ENCODE measurements at places on chromosomes 11 and 22.

GRCh38 chr22:45828841-45829240 lies 148.1 kb downstream of the WNT7B start:
- H3K36me3 ChIP-seq = no peaks in the 10 kb centered on the region
- H3K27me3 ChIP-seq = no peaks in the 10 kb centered on the region
- no peak overlapping the region for H3K27ac ChIP-seq
- H3K4me3 ChIP-seq = no peak overlapping the region

DNA sequence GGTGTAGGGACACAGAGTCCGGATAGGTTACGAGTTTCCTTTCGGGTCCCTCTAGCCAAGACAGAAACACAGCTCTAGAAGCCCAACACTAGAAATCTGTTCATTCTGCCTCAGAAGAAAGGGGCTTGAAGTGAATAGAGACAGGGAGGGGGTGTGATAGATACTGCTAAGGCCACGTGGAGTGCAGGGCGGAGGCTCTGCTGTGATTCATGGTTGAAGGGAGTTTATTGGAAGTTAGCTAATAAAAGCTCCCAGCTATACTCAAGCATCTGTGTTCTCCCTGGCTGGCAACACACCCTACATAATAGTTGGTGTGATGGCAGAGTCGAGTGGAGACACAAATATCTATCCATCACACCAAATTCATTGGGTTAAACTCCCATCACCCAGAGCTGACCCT lies 337.4 kb downstream of the CADM1 start:
- no peak for DNase-seq
- H3K27ac ChIP-seq = no peak overlapping the region
- H3K4me3 ChIP-seq = no peak overlapping the region
- no peaks in the 10 kb centered on the region for H3K36me3 ChIP-seq
- no peaks in the 10 kb centered on the region for H3K27me3 ChIP-seq

GRCh38 chr11:61357233-61357893 lies 4.3 kb downstream of the CYB561A3 start:
- H3K4me1 ChIP-seq = no peaks in the 10 kb centered on the region
- no peak overlapping the region for H3K27ac ChIP-seq
- no peak overlapping the region for H3K4me3 ChIP-seq
- H3K36me3 ChIP-seq = peaks cover 16% of the 10 kb centered on the region
- DNase-seq = no peak
- H3K27me3 ChIP-seq = no peaks in the 10 kb centered on the region

DNA sequence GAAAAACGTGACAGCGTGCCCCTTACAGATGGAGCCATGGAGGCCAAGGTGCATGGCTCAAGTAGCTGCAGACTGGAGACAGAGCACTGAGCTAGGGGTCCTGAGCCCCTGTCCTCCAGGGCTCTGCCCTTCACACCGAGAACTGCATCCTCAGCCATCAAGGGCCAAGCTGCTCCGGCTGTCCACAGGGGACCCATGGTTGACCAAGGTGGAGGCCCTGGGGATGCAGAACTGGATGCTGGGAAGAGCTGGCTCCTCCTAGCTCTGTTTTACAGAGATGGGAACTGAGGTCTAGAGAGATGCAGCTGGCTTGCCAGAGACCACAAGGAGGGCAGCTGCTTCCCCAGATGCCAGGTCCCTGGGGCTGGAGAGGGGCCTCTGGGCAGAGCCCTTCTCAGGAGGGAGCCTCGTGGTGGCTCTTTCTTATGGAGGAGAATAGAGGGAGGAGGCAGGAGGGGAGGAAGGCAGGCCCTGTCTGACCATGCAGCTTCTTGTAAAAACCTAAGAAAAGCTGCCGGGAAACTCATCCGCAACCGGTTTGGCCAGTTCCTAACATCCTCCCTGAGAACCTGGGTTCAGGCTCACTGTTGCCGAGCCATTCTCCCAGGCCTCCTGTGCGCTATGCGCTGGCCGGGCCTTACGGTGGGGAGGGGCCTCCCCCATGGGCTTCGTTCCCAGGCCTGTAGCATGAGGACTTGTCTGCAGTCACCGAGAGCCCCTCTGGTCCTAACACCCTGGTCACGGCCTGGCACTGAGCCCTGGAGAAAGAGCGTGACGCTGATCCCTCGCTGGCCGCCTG lies 80.6 kb downstream of the WNT7B start:
- DNase-seq = no peak
- H3K4me1 ChIP-seq = no peaks in the 10 kb centered on the region
- H3K36me3 ChIP-seq = no peaks in the 10 kb centered on the region

GRCh38 chr11:61007383-61007955 lies 36.0 kb downstream of the CD6 start:
- no peaks in the 10 kb centered on the region for H3K36me3 ChIP-seq
- H3K4me3 ChIP-seq = peak overlapping the region; percentile 30
- no peaks in the 10 kb centered on the region for H3K4me1 ChIP-seq

GRCh38 chr11:108562746-108563581 lies 30.6 kb downstream of the EXPH5 start:
- no peak overlapping the region for H3K27ac ChIP-seq
- no peaks in the 10 kb centered on the region for H3K4me1 ChIP-seq
- no peaks in the 10 kb centered on the region for H3K27me3 ChIP-seq
- no peak overlapping the region for H3K4me3 ChIP-seq
- no peak for DNase-seq

DNA sequence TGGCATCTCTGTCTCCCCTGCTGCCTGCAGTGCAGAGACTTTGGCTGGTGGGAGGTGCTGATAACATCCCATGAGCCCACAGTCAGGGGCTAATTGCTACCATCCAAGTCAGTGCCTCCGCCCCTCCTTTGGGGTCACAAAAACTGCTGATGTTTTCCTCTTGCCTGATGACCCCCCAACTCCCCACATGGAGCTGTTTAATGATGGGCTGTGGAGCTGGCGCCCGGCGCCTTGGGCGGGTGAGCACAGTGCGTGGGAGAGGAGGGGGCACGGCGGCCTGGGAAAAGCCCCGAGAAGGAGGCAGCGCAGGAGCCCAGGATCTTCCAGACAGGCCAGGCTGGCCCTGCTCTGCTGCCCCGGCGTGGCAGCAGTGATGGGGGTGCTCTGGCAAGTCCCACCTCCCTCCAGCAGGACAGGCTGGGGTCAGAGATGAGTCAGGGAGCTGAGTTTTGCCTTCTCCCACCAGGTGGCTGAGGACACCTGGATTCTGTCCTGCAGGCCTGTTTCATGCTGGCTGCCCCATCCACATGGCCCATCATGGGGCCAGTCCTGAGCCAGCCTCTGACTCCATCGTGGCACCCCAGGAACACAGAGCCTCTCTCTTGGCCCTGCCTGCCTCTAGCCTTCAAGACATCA lies 43.8 kb downstream of the NECTIN1 start:
- H3K27ac ChIP-seq = no peak overlapping the region
- H3K4me3 ChIP-seq = no peak overlapping the region
- no peaks in the 10 kb centered on the region for H3K4me1 ChIP-seq
- H3K36me3 ChIP-seq = no peaks in the 10 kb centered on the region

- H3K27ac ChIP-seq = no peak overlapping the region
- H3K4me3 ChIP-seq = no peak overlapping the region
- no peaks in the 10 kb centered on the region for H3K4me1 ChIP-seq
- H3K36me3 ChIP-seq = no peaks in the 10 kb centered on the region
- no peaks in the 10 kb centered on the region for H3K27me3 ChIP-seq
These were observed 99.6 kb downstream of the FAM181B start for GRCh38 chr11:82634091-82634490.

GRCh38 chr11:843086-843734 lies 558 bp downstream of the TSPAN4 start:
- H3K4me1 ChIP-seq = no peaks in the 10 kb centered on the region
- DNase-seq = no peak
- H3K27me3 ChIP-seq = no peaks in the 10 kb centered on the region
- H3K27ac ChIP-seq = peak overlapping the region; percentile 95
- peaks cover 27% of the 10 kb centered on the region for H3K36me3 ChIP-seq

DNA sequence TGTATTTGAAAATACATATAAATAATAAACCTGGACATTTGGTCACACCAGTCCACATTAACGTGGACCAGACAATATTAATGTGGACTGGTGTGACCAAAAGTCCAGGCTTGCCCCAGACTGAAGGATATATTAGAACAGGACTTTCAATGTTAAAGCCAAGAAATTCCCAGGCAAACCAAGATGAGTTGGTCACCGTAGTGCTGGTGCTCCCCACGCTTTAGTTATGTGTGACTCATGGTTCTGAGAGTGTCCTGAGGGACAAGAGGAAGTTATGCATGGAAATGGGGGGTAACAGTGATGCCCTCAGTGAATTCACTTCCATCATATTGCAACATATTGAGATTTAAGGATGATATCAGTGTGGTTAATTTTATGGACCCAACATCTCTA lies 31.4 kb downstream of the POU2AF1 start:
- H3K27ac ChIP-seq = no peak overlapping the region
- H3K27me3 ChIP-seq = no peaks in the 10 kb centered on the region
- DNase-seq = peak; percentile 50
- H3K4me3 ChIP-seq = no peak overlapping the region
- H3K4me1 ChIP-seq = no peaks in the 10 kb centered on the region
- no peaks in the 10 kb centered on the region for H3K36me3 ChIP-seq

DNA sequence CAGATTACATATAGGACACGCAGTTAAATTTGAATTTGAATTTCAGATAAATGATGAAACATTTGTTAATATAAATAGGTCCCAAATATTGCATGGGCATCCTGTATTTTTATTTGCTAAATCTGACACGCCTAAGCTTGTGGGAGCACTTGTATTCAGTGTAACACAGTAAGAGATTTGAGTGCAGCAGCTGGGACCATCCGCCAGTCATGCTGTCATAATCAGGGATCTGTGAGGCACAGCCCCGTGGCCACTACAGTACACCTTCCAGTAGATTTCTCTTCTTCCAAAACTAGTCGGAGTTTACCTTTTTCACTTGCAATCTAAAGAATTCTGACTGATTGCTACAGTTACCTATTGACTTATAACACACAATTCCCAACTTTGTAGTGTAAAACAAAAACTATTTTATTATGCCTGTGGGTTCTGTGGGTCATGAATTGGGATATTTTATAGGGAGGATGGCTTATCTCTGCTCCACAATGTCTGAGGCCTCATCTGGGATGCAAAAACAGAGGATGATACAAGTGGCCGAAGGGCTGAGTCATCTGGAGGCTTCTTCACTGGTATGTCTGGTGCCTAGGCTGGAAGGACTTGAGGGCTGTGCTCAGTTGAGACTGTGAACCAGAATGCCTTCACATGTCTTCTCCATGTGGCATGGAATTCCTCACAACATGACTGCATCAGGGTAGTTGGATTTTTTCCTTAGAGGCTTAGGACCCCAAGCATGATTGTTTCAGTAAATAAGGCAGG lies 74.1 kb downstream of the PRSS23 start:
- H3K27ac ChIP-seq = no peak overlapping the region
- no peaks in the 10 kb centered on the region for H3K4me1 ChIP-seq
- H3K36me3 ChIP-seq = no peaks in the 10 kb centered on the region
- DNase-seq = no peak

DNA sequence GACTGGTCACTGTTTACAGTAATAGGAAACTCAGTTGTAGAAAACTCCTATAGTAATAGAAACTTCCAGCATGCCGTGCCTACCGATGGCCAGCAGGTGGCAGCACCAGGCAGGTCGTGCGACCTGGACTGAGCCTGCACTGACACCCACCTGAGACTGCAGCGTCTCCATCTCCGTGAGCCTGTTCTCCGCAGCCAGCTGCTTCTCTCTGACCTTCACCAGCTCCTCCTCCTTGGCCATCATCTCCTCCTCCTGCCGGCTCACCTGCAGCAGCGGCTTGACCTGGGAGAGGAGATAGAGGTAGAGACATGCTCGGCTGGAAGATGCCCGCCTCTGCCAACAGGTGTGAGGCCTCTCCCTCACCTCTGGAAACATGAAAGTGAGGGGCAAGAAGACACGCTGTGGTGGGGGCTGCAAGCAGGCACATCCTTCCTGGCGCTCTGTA lies 48.5 kb downstream of the APOL1 start:
- H3K4me3 ChIP-seq = no peak overlapping the region
- no peaks in the 10 kb centered on the region for H3K4me1 ChIP-seq
- peaks cover 100% of the 10 kb centered on the region for H3K36me3 ChIP-seq
- H3K27me3 ChIP-seq = no peaks in the 10 kb centered on the region
- peak overlapping the region; percentile 8 for H3K27ac ChIP-seq

DNA sequence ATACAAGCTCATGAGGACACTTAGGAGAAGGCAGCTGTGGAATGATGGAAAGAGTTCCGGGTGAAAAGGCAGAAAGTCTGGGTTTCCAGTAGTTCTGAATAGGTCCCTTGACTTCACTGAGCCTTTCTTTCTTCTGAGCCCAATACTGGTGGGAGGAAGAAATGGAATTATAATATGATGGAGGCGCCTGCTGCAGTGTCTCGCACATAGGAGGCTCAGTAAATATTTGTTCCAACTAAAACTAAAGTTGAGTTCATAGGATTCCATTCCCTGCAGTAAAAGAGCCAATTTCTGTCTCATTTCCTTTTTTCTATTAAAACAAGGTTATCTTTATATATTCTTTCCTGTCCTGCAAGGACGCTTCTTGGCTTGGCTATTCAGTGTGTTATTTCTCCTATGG lies 5.2 kb upstream of the CLMP start:
- no peaks in the 10 kb centered on the region for H3K36me3 ChIP-seq
- no peak overlapping the region for H3K27ac ChIP-seq
- H3K27me3 ChIP-seq = peaks cover 5% of the 10 kb centered on the region
- H3K4me1 ChIP-seq = peaks cover 23% of the 10 kb centered on the region

DNA sequence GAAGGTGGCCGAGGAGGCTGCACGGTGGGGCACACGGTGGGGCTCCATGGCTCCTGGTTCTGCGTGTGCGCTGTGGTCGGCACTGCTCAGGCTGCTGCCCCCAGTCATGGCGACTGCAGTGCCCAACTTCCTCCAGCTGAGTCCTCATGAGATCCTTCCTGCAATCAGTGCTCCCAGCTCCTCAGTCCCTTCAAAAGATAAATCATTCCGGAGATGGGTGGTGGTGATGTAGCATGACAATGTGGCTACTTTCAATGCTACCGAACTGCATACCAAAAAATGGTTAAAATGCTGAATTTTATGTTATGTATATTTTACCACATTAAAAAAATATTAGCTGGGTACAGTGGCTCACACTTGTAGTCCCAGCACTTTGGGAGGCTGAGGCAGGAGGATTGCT lies 14.1 kb upstream of the VPREB1 start:
- no peaks in the 10 kb centered on the region for H3K36me3 ChIP-seq
- H3K27me3 ChIP-seq = no peaks in the 10 kb centered on the region
- no peak overlapping the region for H3K4me3 ChIP-seq
- no peaks in the 10 kb centered on the region for H3K4me1 ChIP-seq
- H3K27ac ChIP-seq = no peak overlapping the region
